ENCODE measurements at places on chromosomes 1 and 21.
A peak's percentile ranks its signal among the peaks of the same experiment; 100 is the strongest.

- no peak for DNase-seq
Observed at GRCh38 chr1:178578541-178578940, 65.6 kb downstream of the TEX35 start.

DNA sequence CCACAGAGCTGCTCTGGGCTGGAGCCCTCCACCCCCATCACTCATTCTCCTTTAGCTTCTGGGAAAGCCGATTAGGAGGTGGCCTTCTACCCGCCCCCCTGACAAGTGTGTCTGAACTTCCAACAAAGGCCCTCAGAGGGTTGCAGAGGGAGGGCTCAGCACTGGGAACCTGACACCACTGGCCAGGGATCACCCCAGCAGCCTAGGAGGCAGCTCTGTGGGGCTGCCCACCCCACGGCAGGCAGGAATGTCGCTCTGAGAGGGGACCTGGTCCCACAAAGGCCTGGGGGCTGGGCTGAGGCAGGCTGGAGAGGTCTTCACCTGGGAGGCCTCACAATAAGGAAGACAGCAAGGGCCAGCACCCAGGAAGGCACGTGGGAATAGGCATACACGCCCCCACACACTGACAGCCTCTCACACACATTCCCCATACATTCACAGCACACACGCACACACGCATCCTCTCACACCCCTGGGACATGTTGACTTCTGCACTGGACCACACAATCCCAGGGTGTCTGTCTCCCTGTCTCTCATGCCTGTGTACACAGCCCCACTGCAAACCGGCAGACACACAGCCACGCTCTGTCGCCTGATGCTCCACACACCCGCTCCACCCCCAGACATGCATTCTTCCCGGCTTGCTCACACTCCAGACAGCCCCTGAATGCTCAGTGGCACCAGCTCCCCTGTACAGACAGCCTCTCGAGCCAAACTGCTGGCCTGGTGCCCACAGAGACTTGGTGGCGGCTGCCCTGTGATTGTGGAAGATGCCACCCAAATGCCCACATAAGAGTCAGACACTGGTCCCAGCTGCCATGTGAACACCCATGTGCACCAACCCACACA lies 30.7 kb downstream of the DMBX1 start:
- DNase-seq = no peak

DNA sequence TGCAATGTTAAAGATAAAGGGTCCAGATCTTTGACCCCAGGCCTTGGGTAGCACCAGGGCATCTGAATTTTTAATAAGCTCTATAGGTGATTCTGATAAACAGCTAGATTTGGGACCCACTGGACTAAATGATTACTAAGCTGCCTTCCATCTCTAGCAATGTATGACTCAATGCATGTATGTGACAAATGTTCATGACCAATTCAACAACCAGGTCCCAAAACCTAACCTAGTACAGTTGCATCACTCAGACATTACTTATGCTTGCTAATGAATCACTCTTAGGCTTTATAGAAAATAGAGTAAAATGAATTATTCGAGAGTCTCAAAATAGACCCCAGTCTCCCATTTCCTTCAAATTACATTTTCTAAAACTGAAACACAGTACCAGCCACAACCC lies 35.5 kb downstream of the RCAN1 start:
- no peak for DNase-seq

DNA sequence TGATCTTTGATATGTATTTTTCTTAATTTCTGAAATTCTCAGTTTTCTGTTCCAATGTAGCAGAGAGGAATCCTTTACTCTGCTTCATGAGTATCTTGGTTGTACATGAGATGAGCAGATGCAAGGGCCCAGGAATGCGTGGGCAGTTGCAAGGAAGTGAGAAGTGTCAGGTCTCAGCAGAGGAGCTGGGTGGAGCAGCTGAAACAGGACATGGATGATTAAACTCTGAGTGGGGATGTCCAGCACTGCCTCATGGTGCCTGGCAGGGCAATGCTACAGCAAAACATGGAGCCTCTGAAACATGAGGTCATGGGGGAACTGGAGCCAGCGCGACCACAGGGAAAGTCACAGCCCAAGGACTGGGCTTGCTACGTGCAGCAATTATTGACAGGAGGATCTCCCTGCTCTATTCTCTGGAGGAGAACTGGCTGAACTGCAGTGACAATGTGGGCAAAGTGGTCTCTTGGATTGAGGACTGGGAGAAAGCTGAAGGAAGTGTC lies 48.4 kb downstream of the COLGALT2 start:
- DNase-seq = no peak

DNA sequence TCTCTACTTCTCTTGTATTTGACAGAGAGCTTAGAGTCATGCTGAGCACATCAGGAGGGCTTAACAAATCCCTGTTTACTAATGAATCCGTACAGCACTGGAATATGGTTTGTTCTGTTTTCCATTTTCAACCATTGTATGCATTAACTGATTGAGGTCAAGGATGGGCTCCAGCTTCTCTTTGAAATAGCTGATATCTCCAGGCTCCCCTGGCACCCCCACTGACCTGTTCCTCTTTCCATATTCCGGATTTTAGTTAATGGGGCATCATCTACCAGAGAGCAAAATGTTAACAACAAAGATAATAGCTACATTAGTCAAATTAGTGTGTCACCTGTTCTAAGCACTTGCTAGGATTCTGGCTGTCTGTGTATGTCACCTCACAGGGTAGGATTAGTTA lies 57.6 kb downstream of the NENF start:
- no peak for DNase-seq

GRCh38 chr1:210076620-210077019 lies 138.6 kb downstream of the SYT14 start:
- DNase-seq = no peak

- no peak for DNase-seq
Observed at GRCh38 chr1:51575406-51576084, 41.3 kb upstream of the OSBPL9 start.

DNA sequence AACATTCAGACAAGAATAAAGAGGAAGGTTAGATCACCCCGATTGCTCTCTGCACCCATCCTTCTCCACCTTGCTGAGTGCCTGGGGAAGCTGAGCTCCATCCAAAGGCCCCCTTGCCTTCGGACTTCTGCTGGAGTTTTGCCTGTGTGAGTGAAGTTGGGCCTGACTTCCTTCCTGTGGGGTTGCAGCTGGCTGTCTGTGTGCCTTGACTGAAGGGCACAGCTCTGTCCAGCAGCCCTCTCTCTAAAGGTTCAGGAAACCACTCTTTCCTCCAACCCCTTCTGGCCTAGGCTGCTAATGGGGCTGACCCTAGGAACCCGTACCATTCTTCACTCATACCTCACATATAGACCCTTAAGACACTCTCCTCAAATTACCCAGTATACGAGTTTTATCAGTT lies 173.4 kb upstream of the HMCN1 start:
- DNase-seq = no peak

DNA sequence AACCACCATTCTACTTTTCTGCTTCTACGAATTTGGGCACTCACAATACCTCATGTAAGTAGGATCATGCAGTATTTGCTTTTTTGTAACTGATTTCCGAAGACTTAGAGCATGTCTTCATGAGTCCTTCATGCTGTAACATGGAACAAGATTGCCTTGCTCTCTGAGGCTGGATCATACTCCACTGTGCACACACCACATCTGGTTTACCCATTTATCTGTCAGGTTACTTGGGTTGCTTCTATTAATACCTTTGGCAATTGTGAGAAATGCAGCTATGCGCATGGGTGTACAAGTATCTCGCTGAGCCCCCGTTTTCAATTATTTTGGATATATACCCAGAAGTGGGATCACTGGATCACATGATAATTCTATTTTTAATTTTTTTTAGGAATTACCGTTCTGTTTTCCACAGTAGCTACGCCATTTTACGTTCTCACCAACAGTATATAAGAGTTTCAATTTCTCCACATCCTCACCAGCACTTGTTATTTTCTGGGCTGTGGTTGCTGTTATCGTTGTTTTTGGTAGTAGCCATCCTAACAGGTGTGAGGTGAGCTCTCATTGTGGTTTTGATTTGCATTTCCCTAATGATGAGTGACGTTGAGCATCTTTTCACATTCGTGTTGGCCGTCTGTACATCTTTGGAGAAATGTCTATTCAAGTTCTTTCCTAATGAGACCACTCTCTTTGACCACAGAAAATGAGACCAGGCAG lies 10.7 kb upstream of the SLC2A5 start:
- DNase-seq = no peak

DNA sequence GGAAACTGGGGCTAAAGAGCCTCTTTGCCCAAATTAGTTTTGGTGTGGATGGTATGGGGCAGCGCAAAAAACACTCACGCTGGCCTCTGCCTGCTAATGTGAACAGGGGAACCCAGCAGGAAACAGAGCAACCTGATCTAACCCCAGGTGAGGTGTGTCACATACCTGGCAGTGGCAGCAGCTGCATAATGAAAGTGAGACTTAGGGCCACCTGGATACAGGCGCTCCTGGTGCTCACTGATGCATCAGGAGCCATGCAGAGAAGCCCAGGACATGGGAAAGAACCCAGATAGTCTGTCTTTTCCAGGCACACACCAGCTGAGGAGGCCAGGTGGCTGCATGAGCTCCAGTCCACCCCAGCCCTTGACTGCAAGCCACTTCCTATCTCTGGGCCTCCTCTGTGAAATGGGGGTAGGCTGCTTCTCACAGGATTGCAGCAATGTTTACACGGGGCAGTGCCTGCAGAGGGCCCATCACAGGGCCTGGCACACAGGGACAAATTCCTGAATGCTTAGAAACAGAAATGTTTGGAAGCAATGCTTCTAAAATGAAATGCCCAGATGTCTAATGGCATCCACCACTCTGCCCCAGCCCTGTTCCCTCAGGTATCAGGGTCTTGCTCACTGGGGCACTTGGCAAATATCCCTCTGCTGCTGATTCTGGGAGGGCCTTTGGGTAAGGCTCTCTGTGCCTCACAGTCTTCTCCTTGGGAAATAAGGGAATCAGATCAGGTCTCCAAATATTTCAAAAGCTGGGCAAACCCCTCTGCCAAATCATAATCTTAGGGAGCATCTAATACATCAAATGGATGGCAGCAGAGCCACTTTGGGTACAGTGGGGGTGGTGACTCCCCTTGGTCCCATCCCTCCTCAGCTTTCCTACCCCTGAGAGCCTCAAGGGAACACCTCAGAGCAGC lies 19.9 kb downstream of the DHCR24 start:
- DNase-seq = no peak

GRCh38 chr21:43639470-43640353 lies 19.6 kb downstream of the HSF2BP start:
- DNase-seq = no peak

GRCh38 chr1:54581621-54582035 lies 33.6 kb downstream of the ACOT11 start:
- no peak for DNase-seq

- no peak for DNase-seq
Observed at GRCh38 chr21:46051379-46051770, 46.5 kb upstream of the COL6A2 start.

- no peak for DNase-seq
Observed at GRCh38 chr1:53069663-53070327, 7.8 kb downstream of the PODN start.

- no peak for DNase-seq
Observed at GRCh38 chr1:246632281-246633168, 66.3 kb downstream of the CNST start.

DNA sequence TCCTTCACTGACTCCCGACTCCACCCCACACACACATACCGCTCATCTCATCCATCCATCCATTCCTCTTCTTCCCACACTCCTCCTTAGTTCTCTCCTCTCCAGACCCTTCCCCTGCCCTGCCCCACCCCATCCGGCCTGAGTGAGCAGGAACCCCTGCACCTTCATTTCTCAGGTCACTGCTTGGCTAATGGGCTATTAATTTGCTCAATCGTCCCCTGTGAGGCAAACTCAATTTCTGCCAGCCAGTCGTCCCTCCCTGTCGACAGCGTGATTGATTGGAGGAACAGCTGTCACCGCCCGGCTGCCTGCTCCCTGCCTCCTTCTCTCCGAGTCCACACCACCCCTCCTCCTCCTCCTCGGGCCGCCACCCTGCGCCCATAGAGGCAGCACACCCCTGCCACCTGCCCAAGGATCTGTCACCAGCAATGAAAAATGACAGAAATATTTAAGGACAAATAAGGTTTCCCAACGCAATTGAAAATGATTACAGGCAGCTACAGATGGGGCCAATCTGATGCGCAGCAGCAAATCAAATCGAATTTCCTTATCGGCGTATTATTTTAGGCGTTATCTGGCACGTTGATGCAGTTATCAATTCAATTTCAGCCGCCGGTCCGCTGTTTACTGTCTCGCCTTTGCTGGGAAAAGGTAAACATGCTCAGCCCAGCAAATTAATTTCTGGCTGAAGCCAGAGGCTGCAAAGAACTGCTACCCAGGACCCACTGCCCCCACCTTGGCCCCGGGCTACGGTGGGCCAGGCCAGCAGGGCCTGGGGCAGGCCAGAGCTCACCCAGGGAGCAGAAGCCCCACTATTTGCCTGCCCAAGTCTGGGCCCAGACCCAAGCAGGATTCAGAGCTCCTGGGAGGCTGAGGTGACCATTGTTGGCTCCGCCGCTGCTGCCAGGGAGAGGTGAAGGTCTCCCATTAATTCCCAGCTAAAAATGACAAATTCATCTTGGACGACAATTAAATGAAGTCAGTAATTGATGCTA lies 71.3 kb downstream of the TMEM53 start:
- no peak for DNase-seq

GRCh38 chr1:156072251-156072650 lies 10.0 kb downstream of the MEX3A start:
- DNase-seq = no peak

DNA sequence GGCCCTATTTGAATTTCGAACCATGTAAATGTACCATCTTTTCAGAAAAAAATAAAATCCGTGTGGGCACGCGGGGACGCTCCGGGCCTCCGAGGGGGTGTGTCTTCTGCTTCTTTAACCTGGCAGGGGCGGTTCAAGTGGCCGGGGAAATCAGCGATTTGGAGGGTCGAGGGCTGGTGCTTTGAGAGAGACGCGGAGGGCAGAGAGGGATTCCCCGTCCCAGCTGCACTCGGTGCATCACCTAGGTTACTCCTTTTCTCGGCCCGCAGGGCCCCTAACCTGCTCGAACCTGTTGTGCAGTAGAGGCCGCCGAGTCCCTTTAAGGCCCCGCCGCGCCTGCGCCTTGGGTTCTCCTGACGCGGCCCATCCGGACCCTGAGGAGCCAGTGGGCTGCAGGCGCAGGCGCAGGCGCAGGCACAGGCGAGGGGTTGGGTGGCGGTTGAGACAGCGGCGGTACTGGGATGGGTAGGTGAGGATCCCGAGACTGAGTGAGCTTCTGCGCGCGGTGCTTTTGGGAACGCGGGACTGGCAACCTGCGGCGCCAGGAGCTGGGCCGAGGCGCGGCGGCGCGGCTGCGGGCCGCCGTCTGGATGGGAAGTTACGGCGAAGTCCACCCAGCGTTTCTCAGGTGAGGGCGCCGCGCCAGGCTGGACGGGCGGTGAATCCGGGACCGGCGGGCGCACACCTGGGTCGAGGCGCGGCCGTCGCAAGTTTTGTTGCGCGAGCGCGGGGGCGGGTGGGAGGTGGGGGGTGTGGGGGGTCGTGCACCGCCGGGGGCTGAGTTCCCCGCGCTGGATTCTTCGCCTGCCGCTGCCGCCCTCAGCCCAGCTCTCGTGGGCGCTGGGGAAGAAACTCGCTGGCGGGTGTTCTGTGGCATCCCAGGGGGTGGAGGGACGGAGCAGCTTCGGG lies at the start of gene NBPF3:
Gene NBPF3, plus strand, starts transcription at position 417 of the 909 bp plus-strand sequence. CDS start 4,950 bp downstream, outside the sequence.
- peak; percentile 68 for DNase-seq

GRCh38 chr1:212933815-212934471 lies 16.4 kb upstream of the VASH2 start:
- DNase-seq = no peak

- DNase-seq = no peak
Observed at GRCh38 chr1:174969977-174970376, 29.8 kb upstream of the CACYBP start.

GRCh38 chr1:40183055-40183710 lies 22.0 kb downstream of the RLF start:
- no peak for DNase-seq

- DNase-seq = no peak
Observed at GRCh38 chr1:186236921-186237320, 138.1 kb downstream of the TPR start.
